ENCODE measurements at places on chromosomes 3 and 15.
A peak's percentile ranks its signal among the peaks of the same experiment; 100 is the strongest.

- DNase-seq, result peak; percentile 42
Measured at GRCh38 chr3:12479919-12480427, 4.3 kb upstream of the TSEN2 start.

GRCh38 chr3:12840591-12841148, 695 bp downstream of the RPL32 start:
- DNase-seq, result peak; percentile 4

DNA sequence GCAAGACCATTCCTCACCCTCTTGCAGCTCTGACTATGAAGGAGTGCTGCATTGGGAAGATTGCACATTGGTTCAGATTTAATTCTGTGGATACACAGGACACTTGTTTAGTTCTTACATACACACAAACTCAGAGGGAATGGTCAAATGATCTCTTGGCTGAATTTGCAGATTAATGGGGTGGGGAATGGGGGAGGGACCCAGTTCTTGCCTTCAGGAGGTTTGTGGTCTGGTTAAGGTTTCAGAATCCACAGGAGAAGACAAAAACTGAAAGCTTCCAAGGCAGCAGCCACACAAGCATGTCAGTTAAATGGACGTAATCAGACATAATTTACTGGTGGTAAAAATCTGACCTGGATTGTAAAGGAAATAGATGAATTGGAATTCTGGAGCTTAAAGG, 257.1 kb upstream of the ROPN1 start:
- DNase-seq, result no peak

DNA sequence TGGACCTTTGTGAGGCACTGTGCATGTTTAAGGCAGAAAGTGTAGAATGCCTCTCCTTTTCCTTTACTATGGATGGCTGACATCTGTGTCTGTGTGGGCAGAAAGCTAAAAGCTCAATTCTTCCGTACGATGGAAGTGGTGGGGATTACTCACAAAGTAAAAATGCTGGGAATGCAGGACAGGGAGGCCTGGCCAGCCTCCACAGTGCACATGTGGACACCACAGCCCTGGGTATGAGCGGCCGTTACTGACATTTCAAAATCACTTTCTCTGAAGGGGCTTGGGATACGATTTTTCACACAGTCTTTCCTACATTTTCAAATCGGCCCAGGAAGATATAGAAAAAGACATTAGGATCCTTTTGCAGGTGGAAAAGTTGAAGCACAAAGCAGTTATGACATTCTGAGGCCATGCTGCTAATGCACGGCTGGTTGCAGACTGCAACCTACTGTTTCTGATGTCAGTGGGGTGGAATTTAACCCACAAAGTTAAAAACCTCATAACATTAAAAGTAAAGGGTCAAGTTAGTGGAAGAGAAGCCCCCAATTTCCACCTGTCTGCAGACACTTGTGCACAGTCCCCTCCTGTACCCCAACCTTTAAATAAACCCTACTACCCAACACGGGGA, 27.9 kb downstream of the EHD4 start:
- peak; percentile 95 for DNase-seq

GRCh38 chr15:63231706-63232105, 42.3 kb downstream of the RAB8B start:
- DNase-seq, result no peak

GRCh38 chr3:66789580-66790237, 208.4 kb upstream of the KBTBD8 start:
- no peak for DNase-seq

- no peak for DNase-seq
Measured at GRCh38 chr15:85011160-85011571, 29.5 kb downstream of the PDE8A start.

DNA sequence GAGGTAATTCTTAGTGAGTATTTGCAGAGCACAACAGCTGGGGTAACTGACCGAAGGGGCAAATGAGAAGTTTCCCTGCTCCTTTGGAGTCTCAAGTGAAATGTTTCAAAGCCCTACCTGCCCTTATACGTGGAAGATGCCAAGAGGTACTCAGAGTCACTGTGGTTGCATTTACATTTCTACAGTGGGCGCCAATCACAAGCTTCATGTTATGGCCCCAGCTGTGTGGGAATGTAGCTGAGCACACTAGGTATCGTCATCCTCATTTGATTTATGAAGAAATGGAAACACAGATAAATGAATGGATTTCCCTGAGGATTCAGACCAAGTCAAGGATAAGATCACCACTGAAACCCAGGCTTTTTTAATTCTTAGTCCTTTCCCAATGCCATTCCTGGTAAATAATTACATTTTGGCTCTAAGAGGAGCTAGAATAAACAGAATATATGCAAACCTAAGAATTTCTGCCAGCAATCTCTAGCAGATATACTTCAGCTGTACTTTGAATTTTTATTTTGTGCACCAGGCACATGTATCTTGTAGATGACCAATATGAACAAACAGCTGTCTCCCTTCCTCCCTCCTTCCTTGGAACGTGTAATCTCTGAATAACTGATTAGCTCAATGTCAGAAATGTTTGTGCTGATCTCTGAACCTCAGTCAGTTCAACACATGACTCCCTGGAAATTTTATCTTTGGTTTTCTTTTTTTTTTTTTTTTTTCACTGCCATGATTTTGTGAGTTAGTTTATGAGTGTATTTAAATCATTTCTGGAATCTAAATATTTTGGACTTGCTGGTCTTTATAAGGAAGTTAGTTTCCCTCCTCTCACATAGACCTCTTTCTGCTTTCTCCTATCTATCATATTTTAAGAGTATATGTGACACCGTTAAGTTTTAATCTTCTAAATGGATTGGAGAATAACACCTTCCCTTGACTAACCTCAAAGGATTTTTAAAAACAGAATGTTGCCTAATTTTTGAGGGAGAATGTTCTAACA, 69.2 kb downstream of the MAP2K5 start:
- no peak for DNase-seq

DNA sequence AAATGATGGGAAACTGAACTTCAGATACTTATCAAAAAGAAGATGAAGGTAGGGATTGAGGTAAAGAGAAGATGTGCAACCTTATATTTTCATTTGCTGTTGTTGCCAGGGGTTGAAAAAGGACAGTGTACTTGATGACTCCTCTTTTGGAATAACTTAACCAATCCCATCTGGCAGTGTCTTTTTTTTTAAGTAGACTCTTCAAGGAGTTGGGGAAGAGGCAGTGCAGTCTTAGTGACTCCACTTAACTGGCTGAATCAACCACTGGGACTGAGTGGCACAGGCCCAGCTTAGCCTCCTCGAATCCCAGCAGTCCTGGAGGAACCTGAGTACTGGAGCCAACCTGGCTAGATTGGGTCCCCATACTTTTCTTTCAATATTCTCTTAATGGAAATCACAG, 27.3 kb upstream of the FILIP1L start:
- no peak for DNase-seq

DNA sequence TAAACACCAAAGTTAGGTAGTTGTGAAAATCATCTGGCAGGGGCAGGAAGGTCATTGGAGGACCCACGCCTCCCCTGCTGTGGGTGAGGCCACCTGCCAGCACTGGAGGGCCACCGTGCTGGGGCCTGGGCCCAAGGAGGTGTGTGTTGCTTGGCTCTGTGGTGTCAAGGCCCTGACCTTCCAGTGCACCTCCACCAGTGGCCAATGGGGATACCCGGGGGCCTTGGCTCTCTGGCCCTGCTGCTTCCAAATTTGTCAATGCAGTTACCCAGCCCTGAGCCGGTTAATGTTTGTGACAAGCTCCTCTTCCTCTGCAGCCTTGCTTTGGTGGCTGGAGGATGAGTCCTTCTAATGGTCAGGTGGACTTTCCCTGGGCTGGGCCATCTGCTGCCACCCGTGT, 150.2 kb downstream of the KLF13 start:
- no peak for DNase-seq

GRCh38 chr3:27323087-27323570, 46.1 kb downstream of the NEK10 start:
- DNase-seq, result no peak

DNA sequence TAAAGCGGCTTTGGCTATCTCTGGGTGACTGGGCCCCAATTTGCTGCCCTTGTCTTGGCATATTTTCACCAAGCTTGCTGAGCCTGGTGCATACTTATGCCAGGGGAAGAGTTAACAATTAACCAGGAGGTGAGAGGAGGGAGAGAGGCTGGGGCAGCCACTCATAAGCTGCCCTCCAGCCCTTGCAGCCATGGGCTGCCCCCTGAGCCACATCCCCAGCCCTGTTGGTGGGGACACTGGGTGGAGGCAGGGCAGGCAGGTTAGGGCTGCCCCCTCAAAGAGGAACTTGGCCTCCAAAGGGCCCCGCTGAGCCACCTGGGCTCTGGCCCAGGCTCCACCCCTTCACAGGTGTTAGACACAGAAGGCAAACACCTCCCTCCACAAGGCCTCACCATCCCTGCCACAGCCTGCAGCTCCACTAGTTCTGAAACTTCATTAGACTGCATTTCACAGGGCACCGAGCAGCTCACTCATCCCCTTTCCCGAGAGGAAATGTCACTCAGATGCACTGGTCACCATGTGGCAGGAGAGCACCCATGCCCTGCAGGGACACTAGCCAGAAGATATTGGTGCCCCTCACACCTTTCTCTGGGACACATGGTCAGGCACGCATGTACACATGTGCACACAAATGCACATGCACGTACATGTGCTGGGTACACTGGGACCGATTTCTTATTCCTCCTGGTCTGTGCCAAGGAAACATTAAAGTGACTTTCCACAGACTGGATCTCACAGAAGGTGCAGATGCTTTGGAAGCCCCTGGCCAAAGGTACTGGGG, 20.2 kb downstream of the AMOTL2 start:
- DNase-seq, result no peak

DNA sequence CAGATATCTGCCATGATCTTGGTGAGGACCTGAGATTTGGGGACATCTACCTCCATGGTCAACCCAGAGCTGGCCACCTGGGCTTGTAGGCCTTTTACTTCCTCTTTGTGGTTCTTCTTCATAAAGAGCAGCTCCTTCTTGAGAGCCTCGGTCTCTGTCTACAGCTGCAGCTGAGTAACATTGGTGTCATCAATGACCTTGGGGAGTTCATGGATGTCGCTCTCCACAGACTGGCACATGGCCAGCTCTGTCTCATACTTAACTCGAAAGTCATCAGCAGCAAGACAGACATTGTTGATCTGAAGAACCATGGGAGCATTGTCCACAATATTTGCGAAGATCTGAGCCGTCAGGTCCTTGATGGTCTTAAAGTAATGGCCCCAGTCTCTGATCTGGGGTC, 15.7 kb upstream of the RASA2 start:
- DNase-seq, result peak; percentile 65

GRCh38 chr15:82143390-82144385, 97.9 kb upstream of the MEX3B start:
- no peak for DNase-seq

GRCh38 chr15:65334586-65335231, 30.2 kb downstream of the RNU5B-1 start:
- DNase-seq, result no peak

GRCh38 chr3:152298393-152299248, 29.9 kb downstream of the MBNL1 start:
- DNase-seq, result peak; percentile 99

DNA sequence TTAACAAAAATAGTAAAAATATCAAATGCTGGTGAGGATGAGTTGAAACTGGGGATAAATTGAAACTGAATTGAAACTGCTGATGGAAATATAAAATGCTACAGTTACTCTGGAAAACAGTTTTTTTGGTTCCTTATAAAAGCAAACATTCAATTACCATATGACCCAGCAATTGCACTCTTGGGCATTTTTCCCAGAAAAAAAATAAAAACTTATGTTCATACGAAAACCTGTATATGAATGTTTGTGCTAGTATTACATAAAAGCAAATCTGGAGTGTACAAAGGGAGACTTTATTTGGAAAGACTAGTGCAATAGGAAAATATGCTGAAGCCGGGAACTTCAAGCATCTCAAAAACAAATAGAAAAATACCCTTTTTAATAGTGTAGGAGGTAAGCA, 857.9 kb upstream of the CADM2 start:
- DNase-seq, result no peak

DNA sequence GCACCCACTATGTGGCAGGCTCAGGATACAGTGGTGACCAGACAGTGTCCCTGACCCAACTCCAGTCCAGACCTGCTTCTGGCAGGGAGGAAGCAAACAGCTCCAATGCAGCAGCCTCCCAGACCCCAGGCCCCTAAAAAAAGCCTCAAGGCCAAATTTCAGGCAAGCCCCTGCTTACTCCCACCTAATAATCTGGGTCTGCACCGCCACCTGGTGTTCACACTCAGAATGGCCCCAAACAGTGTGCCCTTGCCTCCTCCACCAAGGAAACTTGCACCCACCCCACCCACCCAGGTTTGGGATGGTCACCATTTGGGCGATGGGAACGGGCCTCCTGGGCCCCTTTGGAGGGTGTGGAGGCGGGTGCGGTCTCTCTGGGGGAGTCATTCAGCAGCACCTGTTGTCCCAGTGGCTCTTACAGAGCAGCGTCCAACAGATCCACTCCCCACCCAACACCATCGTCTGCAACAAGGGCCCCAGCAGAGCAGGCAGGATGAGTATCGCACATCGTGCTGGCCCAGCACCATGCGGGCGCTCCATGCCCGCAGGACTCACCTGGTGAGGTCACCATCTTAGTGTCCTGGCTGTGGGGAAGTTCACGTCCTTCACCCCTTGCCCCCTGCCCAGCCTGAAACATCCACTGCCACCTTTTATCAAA, 17.3 kb downstream of the C3orf18 start:
- DNase-seq, result peak; percentile 22

DNA sequence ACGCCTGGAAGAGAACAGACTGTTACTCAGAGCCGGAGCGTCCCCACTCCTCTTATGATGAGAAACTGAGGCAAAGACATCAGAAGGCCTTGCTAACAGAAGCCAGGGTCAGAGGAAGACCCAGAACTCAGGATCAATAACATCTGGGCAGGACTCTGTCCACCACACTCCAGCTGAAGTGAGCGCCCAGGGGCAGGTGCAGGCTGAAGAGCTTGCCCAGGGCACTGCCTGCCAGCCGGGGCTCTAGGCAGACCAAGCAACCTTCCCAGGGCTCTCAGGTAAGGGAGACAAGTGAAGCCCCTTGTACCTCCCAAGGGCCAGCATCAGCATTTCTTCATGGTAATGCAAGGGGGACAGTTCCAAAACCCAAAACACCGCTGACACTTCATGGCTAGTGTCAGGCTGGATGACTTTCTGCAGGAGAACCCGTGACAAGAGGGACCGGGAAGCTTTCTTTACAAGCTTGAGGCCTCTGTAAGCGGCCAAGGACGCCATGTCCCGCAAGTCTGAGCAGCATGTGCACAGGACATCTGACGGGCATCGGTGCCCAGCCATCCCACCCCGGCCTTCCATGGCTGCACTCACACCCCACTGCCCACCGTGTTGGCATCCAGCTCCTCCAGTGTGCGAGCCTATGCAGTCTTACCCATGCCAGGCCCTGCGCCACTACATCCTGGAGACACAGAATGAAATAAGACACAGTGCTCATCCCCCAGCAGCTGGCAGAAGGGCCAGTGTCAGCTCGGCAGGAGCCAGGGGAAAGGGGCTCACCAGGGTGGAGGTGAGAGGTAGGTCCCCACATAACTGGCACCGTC, 14.1 kb downstream of the XXYLT1 start:
- no peak for DNase-seq

DNA sequence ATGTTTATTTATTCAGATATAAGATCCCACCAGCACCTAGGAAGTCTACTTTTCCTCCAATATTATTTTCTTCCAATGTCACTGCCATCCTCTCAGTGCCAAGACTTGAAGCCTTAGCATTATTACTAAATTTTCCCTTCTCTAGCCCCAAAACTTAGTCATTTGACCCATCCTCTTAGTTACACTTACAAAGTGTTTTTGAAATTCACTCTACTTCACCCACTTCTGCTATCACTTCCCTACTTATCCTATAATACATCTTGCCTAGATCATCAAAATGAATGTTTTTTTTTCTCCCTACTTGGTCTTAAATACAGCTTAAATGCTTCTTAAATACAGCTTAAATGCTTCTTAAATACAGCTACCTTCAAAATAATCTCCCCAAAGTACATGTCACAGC, 376.6 kb downstream of the RSL24D1 start:
- no peak for DNase-seq

GRCh38 chr3:69767571-69767970, 28.3 kb downstream of the MITF start:
- DNase-seq, result no peak
